Regular cardiac myocyte (primary cell): ENCODE measurements at places on chromosomes 2 and 18. TPM values are rescaled to one million over a fixed set of nuclear protein-coding genes. Genes with fewer than 3 reads are reported as not detected.

The VSNL1 gene
- 0.38 and 0.85 TPM in 2 replicates for total RNA-seq

The DNAJC5G gene
- total RNA-seq: not detected in 2 replicates

The OTOF gene
- 0.19 and 0.28 TPM in 2 replicates for total RNA-seq

The UGT1A4 gene
- 0.28 TPM in 1 of 2 replicates, not detected in the other for total RNA-seq

The SATB2 gene
- total RNA-seq: 5.2 and 9.9 TPM in 2 replicates

The MC2R gene
- not detected in 2 replicates for total RNA-seq

The STPG4 gene
- under 0.01 and 0.56 TPM in 2 replicates for total RNA-seq

The SCN9A gene
- total RNA-seq: 20.3 and 22.0 TPM in 2 replicates
